Type B pancreatic cell (in vitro differentiated cells): ENCODE measurements at places on chromosomes 3 and 15.

- DNase-seq: no peak
These were observed 329.7 kb downstream of the SI start for GRCh38 chr3:164748626-164749025.

GRCh38 chr3:152516216-152516615 lies 247.5 kb downstream of the MBNL1 start:
- no peak for DNase-seq

DNA sequence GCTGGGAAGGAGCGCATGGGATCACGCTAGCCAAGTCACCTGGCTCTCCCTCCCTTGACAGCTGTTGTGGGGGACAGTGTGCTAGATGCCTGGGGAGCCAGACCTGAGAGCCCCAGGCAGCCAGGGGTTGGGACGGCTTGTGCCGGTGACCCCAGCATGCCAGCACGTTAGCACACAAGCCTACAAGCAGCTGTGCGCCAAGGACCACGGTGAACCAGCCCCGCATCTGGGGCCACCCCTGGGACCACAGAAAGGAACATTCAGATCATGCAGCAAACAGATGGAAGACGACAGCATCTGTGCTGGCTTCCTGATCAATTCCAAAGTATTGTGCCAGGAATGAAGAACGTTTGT lies 64.8 kb downstream of the NTRK3 start:
- no peak for DNase-seq

DNA sequence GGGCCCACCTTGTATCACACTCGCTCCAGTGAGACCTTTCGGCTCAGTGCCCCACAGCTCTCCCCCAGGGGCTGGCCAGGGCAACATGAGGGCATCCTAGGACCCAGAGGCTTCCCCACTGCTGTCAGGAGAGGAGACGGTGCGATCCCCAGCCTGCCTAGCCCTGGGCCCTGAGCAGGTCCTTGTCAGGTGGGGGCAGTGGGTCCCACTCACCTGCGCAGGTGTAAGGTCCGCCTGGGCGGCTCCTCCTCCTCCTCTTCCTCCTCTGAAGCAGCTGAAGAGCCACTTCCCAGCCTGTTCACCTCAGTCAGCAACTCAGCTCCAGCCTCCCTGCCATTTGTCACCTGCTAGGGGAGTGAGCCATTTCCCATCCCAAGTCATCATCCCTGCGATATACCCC lies 9.6 kb downstream of the KIF7 start:
- DNase-seq: no peak

DNA sequence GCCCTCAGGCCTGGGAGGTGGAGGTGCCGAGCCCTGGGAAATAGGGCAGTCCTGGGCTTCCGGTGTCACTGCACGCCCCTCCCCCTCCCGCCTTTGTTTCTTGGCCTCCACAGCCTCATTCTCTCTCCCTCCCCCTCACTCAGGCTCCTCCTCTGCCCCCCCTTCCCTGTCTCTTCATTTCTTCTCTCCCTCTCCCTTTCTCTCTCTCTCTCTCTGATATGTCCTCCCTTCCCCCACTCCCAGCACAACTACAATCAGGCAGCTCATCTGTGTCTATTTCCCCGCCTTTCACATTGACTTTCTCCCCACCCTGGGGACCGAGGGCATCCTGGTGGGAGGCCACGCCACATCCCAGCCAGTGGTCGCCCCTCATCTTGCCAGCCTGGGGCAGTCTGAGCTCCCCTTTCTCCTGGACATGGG lies 40.2 kb downstream of the IDH2 start:
- DNase-seq: no peak

DNA sequence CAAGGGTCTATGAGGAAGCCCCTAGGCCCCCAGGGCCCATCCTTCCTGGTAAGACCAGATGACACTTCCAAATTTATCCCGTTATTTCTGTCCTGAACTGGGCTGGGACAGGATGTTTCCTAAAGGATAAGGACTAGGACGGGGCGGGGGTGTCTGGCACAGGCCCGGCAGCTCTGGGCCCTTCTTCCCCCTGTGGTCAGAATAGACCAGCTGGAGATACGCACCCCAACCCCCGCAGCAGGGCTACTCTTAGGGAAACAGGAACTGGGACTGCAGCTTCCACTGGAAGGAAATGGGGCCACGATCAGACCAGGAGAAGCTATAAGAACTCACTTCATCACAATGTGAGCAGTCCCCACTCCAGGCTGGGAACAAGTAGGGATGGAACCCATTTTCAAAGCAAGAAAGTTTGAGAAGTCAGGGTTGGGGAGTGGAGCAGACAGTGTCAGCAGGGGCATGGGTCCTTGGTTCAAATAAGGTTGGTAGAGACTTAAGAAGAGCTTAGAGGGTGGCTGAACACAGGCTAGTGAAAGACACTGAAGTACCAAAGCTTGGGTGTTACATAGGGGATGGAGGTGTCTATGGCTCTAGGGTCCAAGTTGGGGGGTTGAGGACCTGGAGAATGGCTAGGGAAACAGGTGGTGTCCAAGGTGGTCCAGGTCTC lies 1.1 kb downstream of the NCKIPSD start:
- DNase-seq: no peak

DNA sequence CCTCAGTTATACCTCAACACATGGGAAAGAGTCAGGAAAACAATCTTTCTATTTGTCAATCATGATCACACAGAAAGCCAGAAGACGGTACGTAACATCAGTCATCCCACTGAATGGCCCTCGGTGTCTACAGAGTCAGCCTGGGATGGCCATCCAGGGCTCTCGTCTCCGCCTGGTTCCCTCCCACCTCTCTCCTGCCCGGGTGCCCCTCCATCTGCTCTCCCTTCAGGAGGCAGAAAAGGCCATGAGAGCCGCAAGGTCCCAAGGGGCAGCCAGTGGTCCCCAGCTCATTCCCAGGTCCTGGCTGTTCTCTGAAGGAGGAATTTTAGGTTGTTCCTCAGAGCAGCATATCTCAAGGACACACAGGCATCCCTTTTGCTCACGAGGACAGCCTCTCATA lies 4.4 kb upstream of the LRRC15 start:
- no peak for DNase-seq

- DNase-seq: no peak
These were observed 894.6 kb downstream of the PLOD2 start for GRCh38 chr3:145266368-145266767.

DNA sequence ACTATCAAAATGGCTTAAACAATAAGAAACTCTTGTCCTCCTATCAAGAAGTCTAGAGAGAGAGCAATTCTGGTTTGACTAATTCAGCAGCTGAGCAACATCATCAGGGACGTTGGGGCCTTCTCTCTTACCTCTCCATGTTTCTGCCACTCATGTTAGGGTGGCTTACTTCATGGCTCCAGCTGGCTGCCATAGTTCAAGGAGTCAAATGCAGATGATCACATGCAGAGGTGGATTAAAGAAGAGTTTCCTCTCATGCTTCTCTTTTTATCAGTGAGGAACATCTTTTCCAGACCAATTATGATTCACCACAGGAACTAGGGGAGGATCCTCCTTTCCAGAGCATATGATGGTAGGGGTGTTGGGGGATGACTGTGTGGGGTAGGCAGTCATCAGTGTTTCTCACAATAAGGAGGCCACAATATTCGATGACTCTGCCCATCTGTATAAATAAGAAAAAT lies 45.5 kb downstream of the NEK11 start:
- DNase-seq: no peak

DNA sequence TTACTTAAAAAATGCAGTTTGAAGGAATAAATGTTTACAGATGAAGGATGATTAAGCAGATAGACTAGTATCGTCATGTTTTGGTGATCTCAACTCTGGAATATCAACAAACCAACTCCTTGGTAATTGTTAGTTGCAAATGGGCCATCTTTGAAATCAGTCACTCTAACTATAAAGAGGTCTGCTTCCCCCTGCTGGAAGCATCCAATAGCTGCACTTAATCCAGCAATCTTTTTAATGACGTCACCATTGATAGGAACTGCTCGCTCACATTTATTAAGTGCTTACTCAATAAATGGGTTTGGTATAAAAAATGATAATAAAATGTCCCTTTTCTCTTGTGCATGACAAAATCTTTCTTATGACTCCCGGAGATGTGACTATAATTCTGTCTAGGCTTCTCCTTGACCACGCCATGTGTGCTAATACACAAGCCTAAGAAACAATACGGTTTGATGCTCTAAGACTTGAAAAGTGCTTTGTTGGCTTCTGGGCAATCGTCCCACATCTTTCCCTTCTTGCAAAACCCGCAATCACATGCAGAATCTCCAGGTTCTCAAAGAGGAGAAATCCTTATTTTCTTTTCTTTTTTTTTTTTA lies 227.6 kb upstream of the POU1F1 start:
- DNase-seq: no peak
